ENCODE measurements at places on chromosomes 12 and 14.

GRCh38 chr12:67534681-67535080, 113.9 kb upstream of the DYRK2 start:
- peak; percentile 86 for DNase-seq

DNA sequence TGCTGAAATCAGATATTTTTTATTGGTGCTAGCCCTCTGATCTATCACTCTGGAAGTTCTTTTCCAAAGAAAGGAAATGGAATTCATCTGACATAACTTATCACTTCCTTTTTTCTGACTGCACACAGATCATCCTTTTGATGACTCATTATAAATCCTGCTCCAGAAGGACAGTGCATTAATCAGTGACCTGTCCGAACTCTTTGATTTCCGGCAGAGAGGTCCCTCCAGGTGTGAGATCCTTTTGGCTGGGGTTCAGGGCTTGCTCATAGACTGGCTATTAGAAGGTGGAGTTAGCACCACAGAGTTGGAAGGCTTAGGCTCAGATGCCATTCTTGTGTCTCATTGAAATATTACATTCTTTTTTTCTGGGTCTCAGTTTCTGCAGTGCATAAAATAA, 328.2 kb downstream of the ZFP36L1 start:
- DNase-seq, result peak; percentile 88

- DNase-seq, result no peak
Observed at GRCh38 chr14:96585672-96586013, 83.5 kb downstream of the PAPOLA start.

GRCh38 chr14:101408077-101408831, 153.0 kb upstream of the DIO3 start:
- no peak for DNase-seq

GRCh38 chr12:88501972-88502938, 78.0 kb downstream of the KITLG start:
- DNase-seq, result peak; percentile 17

DNA sequence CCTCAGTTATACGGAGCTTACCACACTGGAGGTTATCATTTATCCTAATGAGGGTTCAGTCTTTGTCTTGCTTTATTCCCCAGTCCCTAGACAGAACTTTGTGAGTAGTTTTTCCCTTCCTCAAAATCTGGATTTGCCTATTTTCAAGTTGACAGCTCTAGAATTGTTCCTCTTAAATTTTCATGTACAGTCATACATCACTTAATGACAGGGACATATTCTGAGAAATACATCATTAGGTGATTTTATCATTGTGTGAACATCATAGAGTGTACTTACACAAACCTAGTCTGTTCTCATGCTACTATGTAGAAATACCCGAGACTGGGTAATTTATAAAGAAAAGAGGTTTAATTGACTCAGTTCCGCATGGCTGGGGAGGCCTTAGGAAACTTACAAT, 3.1 kb downstream of the PRKAB1 start:
- DNase-seq, result no peak

GRCh38 chr14:68610251-68610793, 182.5 kb downstream of the ZFP36L1 start:
- no peak for DNase-seq

DNA sequence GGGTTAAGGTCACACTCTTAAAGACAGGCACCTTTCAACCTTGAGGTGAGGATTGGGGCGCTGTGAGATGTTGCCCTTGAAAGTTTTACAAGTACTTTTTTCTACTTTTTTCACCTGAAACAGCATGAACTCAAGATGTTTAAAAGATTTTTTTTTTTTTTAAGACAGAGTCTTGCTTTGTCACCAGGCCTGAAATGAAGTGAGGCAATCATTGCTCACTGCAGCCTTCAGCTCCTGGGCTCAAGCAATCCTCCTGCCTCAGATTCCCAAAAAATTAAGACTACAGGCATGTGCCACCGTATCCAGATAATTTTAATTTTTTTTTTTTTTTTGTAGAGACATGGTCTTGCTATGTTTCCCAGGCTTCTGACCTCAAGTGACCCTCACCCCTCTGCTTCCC, 243.9 kb downstream of the DIO2 start:
- no peak for DNase-seq

GRCh38 chr12:32541754-32542374, 137.2 kb upstream of the DNM1L start:
- DNase-seq, result no peak

- no peak for DNase-seq
Observed at GRCh38 chr12:123984903-123985302, 11.9 kb downstream of the ZNF664 start.

GRCh38 chr14:63039866-63040265, 5.4 kb downstream of the KCNH5 start:
- peak; percentile 54 for DNase-seq
